Stimulated activated CD4-positive, alpha-beta T cell treated with anti-CD3 and anti-CD28 coated beads, TNF-alpha, amount 100 ng/mL, for 24 hours (primary cell): ENCODE measurements at places on chromosomes 13 and 19.

GRCh38 chr19:17020385-17020784 is 6.2 kb downstream of the CPAMD8 start:
- DNase-seq, result no peak

DNA sequence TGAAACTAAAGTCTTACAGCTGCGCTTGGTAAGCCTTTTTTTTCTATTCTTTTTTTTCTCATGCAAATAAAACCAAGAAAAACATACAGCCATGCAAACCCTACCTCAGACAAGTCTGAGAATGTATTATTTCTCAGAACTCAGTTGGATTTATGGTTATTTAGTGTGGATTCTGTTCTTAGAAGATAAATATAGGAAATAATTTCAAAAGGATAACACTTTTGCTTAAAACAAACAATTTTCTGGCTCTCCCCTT is 40.7 kb upstream of the TNFSF11 start:
- no peak for DNase-seq

GRCh38 chr13:19061278-19061677 is 120.3 kb downstream of the TUBA3C start:
- no peak for DNase-seq

GRCh38 chr19:18659281-18660050 is 22.6 kb downstream of the KLHL26 start:
- no peak for DNase-seq

DNA sequence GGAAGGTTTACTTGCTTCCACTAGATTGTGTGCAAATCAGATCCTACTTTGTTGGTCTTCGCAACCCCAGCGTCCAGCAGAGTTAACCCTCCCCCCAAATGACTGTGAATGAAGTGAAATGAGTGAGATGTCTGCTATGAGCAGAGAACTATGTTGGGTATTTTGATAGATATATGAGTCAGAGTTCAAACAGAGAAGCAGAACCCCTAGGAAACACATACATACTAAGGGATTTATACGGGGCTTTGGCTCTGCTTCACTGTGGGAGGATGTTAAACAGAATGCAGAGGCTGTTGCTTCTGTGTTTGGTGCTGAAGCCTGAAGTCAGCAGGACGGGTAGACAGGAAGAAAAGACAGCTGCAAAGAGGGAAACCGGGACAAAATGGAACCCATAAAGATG is 197.0 kb downstream of the MZT1 start:
- DNase-seq, result no peak

- no peak for DNase-seq
These were observed 5.3 kb upstream of the PROZ start for GRCh38 chr13:113152984-113153809.

DNA sequence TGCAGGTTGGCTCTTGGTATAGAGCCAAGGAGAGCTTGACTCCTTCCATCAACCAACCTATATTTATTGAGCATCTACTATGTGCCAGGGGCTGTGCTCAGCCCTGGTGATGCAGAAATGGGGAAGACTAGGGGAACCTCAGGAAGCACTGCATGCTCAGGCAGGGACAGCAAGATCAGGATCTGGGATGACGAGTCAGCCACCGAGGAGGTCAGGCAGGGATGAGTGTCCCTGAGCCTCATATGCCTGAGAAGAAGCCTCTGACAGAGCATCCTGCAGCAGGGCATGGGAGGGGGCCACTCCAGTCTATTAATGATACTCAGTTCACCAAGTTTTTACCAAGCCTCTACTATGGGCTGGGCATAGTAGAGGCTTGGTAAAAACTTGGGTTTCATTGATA is 158.1 kb downstream of the KATNAL1 start:
- DNase-seq, result no peak

GRCh38 chr19:11281356-11282049 is 14.5 kb upstream of the TSPAN16 start:
- no peak for DNase-seq

GRCh38 chr13:74067818-74068217 is 66.4 kb downstream of the KLF12 start:
- DNase-seq, result no peak

DNA sequence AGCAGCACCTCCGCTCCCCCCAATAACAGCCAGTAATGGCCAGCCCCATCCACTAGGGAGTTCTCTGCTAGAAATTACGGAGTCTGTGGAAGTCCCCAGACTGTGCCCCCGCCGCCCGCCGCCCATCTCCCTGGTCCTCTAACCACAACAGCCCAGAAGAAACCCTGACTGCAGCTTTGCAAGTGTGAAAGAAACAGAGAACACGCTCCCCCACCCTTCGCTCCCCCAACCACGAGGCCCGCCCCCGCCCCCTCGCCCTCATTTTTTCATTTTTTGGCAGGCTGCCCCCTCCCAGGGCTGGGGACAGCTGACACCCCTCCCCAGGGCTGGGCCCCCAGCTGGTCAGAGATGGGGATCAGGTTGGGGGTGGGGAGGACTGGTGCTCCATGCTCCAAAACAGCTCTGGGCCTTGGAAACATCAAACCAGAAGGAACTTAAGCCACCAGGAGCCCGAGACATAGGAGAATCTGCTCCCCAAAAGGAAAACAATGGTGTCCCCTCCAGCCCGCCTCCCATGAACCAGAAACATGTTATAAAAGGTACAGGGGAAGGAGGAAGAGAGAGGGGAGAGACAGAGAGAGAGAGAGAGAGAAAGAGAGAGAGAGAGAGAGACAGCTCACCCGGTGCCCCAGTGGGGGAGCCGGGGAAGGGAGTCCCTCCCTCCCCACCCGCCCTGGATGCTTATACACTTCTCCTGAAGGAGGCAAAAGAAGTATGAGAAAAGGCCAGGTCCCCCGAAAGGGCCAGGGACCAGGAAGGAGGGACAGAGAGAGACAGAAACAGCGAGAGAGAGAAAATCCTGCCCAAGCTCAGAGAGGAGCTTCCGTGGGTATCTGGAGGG is 29.8 kb upstream of the ASF1B start:
- no peak for DNase-seq

- DNase-seq, result no peak
These were observed 87.9 kb downstream of the DIAPH3 start for GRCh38 chr13:60075850-60076249.

DNA sequence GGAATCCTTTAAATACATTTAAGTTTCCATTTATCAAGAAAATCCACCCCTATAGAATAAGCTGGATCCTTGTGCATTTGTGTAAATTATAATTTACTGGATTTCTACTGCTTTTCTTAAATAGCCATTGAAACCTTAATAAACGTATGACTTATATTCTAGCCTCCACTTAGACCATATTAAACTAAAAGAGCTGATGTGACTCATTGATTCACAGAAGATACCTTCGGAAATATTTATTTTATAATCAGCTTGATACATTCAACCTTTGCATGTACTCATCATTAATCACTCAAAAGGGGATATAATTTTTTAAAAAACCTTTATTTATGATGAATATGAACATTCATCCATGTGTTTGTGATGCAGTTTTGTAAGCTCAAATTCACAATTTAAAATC is 136.3 kb downstream of the SPRY2 start:
- DNase-seq, result no peak

DNA sequence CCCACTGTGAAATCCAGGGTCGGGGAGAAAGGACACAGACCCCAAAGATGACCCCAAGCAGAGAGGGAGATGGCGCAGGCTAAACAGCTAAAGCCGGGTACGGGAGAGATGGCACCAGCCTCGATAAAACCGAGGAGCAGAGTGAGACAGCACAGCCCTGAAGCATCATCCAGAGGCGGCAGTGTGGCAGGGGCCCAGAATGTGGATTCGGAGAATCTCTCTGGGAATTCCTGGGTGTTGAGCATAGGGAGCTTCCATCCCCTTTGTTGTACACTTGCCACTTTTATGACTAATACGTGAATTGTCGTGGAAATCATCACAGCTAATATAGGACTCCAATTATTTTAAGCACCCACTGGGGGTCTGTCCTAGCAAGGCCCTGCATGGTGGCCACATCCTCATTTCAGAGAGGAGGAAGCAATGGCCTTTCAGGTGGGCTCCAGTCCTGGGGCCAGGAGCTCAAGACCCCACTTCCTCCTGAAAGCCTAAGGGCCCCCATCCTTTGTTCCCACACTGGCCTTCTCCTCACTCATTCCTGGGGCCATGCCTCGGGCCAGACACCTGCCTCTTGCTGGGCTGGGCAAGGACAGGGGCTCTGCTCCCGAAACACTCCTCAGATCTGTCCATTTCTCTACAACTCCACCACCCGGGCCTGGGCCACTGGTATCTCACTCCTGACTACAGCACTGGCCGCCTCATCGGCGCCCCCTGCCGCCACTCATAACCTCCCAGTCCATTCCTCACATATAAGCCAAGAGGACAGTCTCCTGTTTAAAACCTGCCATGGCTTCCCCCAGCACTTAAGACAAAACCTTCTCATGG is 29.3 kb upstream of the ATP1A3 start:
- DNase-seq, result peak; percentile 28

DNA sequence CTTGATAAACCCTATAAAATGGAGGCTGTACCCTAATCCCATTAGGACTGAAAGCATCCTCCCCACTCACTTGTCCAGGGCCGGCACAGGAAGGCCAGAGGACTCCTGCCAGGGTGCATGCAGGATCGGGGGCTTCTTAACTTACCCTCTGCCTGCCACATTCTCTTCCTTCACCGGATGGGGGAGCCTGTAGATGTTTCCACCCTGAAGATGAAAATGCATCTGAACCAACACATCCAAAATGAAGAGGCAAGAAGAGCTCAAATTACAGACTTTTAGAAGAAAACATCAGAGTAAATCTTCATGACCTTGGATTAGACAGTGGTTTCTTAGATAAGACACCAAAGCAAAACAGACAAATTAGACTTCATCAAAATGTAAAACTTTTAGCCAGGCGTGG is 25.9 kb upstream of the NAPA start:
- no peak for DNase-seq

DNA sequence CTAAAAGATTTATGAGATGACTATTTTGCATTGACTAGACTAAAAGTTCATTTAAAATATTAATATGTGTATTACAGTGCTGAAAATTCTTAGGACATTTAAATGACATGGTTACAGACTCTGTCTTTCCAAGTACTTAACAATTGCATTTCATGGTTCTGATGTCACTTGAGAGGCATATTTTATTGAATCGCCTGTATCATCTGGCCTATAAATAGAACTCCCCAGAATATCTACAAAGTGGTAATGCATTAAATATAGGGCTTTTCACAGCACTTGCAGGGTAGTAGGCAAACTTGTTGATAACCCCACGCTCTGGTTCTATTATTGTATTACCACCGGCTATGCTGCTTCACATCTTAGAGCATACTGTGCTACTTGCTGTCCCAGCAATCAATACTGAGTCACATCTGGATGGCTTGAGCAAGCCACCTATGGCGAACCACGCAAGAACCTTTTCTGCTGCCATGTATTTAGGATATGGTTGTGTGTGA is 400.6 kb downstream of the HS6ST3 start:
- DNase-seq, result no peak

DNA sequence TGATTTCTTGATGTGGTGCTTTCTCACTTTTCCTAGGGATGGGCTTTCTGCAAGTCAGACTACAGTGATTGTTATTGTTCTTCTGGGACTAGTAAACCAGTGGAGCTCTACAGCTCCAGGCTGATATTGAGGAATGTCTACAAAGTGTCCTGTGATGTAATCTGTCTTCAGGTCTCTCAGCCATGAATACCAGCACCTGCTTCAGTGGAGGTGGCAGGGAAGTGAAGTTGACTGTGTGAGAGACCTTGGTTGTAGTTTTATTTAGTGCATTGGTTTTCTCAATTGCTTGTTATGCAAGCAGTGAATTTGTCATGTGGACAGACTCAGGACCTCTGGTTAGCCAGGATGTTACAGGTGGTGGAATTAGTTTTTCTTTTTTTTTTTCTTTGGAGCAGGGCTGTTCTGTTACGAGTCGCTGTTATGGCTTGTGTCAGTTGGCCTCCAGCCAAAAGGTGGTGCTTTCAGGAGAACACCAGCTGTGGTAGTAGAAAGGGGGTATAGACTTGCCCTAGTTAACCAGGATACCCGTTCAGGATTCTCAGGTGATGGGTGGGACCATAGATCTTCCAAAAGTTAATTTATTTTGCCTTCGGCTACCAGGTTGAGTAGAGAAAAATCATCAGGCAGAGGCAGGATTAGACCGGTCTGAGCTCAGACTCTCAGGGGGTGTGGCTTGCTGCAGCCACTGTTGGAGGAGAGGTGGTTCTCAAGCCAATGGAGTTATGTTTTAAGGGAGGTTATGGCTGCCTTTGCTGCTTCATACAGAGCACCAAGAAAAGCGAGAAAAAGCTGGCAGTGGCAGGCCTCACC is 11.9 kb upstream of the ZNF675 start:
- DNase-seq, result no peak

DNA sequence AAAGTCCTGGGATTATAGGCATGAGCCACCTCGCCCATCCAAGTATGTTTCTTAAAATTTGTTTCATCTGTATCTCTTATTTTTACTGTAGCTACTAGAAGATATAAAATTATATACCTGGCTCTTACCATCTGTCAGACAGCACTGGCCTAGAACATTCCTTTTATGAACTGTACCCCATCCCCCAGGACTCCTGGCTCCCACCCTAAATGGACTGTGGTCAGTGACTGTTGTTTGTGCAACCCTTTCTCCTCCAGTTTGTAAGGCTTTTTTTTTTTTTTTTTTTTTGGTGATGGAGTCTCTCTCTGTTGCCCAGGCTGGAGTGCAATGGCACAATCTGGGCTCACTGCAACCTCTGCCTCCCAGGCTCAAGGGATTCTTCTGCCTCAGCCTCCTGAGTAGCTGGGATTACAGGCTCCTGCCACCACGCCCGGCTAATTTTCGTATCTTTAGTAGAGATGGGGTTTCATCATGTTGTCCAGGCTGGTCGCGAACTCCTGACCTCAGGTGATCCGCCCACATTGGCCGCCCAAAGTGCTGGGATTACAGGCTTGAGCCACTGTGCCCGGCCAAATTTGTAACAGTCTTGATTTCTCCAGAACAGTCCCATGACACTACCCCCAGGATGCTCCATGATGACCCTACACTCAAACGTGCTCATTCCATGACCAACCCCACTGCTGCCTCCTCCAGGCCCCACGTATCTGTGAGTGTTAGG is 2.5 kb downstream of the NDUFA3 start:
- DNase-seq, result no peak

DNA sequence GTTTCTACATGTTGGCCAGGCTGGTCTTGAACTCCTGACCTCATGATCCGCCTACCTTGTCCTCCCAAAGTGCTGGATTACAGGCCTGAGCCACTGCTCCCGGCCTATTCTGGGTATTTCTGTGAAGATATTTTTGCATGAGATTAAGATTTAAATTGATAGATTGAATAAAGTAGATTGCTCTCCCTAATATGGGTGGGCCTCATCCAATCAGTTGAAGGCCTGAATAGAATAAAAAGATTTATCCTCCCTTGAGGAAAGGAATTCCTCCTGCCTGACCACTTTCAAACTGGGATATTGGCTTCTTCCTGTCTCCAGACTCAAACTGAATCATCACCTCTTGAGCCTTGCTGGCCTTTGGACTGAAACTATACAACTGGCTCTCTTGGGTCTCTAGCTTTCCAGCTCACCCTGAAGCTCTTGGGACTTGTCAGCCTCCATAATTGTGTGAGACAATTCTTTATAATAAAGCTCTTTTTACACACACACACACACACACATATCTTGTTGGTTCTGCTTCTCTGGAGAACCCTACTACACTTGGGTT is 36.1 kb upstream of the CXCL17 start:
- no peak for DNase-seq
